ENCODE measurements at places on chromosomes 12 and 14.

GRCh38 chr12:102465762-102466560, 14.4 kb downstream of the IGF1 start:
- DNase-seq, result no peak

- DNase-seq, result peak; percentile 34
Observed at GRCh38 chr14:62179367-62180018, 417.3 kb downstream of the SNAPC1 start.

DNA sequence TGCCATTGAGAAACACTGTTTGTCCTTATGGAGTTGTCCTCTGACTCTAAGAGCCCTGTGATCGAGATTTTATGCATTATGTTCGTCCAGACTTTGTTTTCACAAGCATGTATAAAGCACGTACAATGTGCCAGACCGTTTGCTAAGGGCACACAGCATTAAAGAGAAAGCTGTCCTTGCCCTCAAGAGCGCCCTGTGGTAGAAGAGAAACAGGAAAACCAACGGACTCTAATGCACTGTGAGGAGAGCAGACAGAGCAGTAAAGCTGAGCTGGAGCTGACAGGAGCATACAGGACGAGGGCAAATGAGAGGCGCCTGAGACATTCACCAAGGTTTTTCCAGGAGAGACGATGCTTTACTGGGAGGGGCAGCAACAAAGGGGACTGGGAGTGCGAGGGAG, 66.2 kb upstream of the OVCH1 start:
- DNase-seq, result no peak

DNA sequence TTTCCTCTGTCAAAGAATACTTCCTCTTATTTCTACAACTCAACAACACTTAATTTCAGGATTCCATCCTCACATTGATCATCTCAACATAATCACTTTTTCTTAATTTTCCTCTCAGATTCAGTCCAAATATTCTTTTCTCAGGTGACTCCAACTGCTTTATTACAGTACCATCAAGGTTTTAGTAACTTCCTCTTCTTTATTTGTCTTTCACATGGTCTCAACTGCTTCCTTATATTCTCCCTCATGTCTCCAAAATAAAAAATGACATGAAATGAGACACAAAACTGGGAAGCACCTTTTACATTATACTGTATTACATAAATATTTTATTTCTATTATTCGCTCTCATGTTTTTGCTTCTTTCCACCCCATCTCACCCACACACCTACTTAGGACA, 55.5 kb downstream of the PPP2R5E start:
- no peak for DNase-seq

GRCh38 chr14:87066221-87066817, 926.7 kb downstream of the GALC start:
- no peak for DNase-seq

GRCh38 chr14:103195828-103196615, 72.8 kb downstream of the TNFAIP2 start:
- no peak for DNase-seq

DNA sequence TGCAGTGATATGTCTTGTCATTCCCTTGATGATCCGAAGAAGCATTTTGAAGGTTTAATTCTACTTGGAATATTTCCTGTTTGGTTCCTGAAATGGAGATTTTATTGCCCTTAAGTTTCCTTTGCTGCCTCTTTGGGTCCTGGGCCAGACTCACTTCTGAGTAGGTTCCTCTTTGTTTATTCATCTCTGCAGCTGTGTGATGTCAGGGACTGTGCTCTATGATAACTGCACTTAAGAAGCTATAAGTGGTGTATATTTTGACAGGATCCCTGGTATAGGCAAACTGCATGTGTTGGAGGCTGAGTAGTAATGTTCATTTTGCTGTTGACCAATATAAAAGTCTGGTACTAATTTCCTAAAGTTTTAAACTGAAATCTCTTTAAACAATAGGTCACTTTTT, at the start of gene KLRC4:
Gene KLRC4, minus strand, starts transcription at position 366 of the 400 bp plus-strand sequence. Its CDS starts 182 bp downstream, at position 184.
- DNase-seq, result no peak

GRCh38 chr12:106032623-106032925, 106.2 kb downstream of the NUAK1 start:
- DNase-seq, result no peak

GRCh38 chr12:93148412-93148811, 219.3 kb upstream of the EEA1 start:
- DNase-seq, result no peak

DNA sequence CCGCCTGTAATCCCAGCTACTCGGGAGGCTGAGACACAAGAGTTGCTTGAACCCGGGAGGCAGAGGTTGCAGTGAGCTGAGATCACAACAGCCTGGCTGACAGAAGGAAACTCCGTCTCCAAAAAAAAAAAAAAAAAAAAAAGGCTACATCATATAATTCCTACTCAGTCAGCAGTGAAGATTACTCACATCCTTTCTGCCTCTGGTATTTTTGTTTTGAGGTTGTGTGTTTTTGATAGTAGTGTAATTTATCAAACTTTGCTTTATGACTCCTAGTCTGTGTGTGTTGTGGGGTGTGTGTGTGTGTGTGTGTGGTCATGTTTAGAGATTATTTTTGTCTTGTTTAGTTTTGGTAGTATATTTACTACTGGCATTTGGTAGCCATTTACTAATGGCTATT, 29.8 kb upstream of the DLGAP5 start:
- peak; percentile 32 for DNase-seq

GRCh38 chr12:6948873-6949594, 2.1 kb upstream of the PTPN6 start:
- no peak for DNase-seq

GRCh38 chr14:104723651-104724406, at the start of gene ADSS1:
TSS of gene ADSS1 (plus strand) at chr14:104724229. CDS start at chr14:104724271, 42 bp downstream.
- DNase-seq, result peak; percentile 66

DNA sequence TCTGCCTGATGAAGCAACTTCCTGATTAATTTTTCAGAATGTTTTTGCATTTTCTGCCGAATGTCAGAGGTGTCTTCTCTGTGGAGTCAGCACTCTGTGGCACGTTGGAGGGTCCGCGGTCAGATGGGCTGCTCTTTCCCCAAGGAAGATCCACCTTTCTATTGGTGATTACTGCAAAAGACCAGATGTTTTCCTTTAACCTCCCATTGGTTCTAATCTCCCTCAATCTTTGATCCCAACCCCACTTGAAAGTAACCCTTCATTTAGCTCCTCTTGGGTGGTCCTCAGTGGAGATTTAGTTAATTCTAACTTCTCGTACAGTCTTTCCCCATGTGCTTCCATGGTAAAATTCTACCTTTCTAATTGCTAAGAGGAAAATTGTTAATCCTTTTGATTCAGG, 397.7 kb upstream of the DDHD1 start:
- DNase-seq, result no peak

DNA sequence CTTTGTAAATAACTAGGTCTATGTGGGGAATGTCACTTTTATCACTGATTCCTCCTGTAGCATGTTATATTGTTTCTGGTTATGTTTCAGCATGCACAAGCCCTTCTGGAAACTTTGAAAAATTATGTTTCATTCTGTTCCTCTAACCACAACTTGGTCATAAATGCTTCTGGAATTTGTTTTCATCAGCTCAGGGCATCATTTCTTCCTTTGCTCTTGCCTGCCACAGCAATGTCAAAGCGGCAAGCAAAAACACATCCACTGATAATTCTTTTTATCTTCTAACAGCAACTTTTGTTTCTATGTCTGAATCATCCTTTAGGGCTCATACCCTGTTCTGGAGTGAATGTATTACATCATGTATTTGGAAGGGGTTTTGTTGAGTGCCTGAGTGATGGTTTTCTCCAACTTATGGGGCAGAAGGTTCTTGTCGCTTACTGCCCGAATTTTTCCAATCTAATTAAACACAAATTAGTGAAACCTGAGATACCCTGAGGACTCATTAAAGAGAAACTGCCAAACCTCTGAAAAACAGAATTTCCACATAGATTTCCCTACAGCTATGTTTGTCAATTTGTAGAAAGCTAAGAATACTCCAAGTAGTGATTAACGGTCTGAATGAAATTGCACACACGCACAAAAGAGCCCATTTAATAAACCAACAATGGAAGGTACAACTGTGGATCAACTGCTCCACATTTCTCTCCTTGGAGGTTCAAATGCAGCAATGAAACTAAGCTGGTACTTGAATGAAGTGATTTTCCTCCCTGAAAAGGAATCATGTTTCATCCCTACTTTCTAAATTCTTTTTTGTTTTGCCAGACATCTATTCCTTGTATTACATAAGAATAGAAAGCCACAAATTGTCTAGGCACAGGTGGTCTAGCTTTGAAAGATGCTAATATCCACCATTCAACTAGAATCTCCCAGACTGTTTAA, 173.5 kb upstream of the KRR1 start:
- DNase-seq, result peak; percentile 15

DNA sequence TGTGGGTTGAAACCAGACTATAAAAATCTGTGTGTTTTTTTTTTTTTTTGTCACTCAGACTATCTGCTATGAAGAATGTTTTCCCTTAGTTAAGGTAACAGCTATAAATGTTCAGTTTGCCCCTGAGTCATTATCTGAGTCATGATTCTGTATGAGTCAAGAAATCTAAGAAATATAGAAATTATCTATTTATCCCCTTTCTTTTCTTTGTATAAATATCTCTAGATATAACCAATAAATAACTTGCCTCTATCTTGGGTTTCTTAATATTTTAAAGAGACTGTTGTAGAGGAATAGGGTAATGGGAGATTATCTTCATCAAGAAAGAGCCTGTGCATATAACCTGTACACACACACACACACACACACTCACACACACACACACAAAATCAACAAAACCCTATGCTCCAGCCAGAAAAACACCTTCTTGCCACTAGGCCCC, 161.7 kb upstream of the EEA1 start:
- DNase-seq, result no peak

- DNase-seq, result no peak
Observed at GRCh38 chr12:104588047-104588920, 131.5 kb downstream of the CHST11 start.

DNA sequence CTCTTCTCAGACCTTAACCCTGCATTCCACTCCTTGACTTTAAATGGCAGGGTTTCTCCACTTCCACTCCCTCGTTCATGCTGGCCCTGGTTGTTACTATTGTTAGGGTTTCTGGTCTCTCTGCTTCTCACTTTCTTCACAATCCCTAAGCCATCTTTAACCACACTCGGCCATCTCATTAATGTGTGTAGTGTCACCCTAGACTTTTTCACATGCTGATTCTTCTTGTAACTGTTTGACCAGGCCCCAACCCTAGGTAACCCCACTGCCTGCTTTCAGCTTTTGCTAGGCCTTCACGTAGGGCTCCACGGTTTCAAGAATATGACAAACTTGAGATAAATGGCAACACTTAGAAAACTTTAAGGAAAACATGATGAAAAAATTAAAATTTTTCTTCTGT, 195.1 kb downstream of the IPO8 start:
- DNase-seq, result no peak

DNA sequence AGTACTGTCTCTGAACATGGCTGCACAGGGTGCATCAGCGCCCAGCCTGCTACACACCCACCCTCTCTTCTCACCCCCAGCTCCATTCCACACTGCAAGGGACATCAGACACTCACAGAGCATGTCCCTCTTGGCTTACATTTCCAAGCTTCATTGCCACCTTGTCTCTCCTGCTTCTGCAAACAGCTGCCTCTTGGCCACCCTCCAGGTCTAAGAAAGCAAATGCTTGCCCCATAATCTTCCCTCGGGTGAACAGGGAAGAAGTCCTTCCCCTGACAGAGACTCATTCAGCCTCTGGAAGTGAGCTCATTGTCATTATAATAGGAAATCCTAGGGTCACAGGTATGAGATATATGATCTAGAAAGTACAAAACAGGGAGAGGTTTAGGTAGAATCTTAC, 505.2 kb downstream of the RMST start:
- no peak for DNase-seq

- DNase-seq, result no peak
Observed at GRCh38 chr14:100292776-100293461, 13.3 kb downstream of the SLC25A29 start.

GRCh38 chr12:66915306-66915904, 236.5 kb upstream of the GRIP1 start:
- no peak for DNase-seq

GRCh38 chr12:34602213-34602940, 580.1 kb downstream of the ALG10 start:
- no peak for DNase-seq

- DNase-seq, result no peak
Observed at GRCh38 chr14:84129941-84130340, 1400.0 kb upstream of the FLRT2 start.

DNA sequence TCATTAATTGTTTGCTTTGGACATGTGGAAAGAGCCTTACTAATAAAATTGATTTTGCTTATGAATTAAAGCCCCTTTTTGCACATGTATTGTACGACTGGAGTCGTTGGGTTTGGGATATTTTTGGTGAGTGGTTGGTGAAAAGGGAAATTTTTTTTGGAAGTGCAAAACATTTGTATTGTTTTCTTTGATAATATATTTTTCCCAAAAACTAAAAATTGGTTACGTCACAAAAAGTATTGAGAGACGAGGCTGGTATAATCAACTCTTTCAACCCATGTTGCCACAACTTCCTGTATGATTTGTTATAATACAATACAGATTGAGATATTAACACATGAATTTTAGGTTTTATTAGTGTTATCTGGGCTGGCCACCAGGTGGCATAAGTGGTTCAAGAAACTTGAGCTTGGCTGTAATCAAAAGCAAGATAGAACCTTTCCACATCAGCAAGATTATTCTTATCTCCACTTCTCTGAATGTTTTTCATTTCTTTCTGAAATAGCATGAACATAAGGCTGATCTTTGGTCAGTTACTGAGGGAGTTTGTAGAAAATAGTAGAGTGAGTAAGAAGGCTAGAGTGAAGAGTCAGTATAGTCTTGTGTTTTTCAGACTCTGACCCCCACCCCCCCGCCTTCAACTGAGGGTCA, 8.7 kb downstream of the NGDN start:
- peak; percentile 69 for DNase-seq

- no peak for DNase-seq
Observed at GRCh38 chr12:14858513-14858912, 15.2 kb upstream of the ART4 start.

DNA sequence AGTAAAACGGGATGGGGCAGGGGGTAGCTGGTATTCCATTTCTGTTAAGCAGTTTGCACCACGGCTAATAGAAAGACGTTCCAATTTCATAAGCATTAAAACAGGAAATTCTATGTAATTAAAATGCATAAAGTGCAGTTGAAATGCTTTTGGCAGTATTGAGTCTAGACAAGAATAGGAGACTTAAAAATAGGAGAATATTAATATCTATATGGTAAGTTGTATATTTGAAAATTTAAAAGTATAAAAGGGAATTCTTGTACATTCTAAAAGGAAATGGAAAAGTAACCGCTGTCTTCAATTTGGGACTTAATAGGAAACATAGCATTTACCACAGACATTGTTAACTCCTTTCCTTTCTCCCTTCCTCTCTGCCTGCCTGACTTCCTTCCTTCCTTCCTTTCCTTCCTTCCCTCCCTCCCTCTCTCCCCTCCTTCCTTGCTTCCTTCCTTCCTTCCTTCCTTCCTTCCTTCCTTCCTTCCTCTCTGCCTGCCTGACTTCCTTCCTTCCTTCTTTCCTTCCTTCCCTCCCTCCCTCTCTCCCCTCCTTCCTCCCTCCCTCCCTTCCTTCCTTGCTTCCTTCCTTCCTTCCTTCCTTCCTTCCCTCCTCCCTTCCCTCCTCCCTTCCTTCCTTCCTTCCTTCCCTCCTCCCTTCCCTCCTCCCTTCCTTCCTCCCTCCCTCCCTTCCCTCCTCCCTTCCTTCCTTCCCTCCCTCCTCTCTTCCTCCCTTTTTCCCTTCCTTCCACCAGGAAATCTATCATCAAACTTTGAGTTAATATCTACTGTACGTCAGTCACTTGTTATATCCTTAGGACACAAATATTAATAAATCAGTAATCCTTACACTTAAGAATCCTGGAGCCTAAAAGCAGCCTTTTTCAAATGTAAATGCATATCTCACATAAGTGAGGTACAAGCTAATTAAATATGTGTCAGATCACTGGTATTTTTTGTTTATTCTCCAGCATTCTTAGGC, 1049.3 kb downstream of the GALC start:
- no peak for DNase-seq

Data from activated CD4-positive, alpha-beta T cell treated with anti-CD3 and anti-CD28 coated beads, Interleukin-2, Interleukin-6, amounts not matched to agents 100 ng/mL and 50 ng/mL, durations not matched to agents 16 hours and 8 hours (primary cell).